ENCODE measurements at places on chromosomes 2 and 18. TPM values are rescaled to one million over a fixed set of nuclear protein-coding genes. Genes with fewer than 3 reads are reported as not detected.

Gene PROKR1
- 0.14 TPM for total RNA-seq

Gene TMEM200C
- total RNA-seq, result 0.92 TPM

Gene SLC38A11
- total RNA-seq, result not detected

Gene CD207
- total RNA-seq, result not detected

Gene ATF2
- total RNA-seq, result 22.6 TPM

Gene CPLX4
- total RNA-seq, result not detected

Gene CNTNAP5
- not detected for total RNA-seq

Gene ZNF396
- 0.29 TPM for total RNA-seq

Gene ALK
- total RNA-seq, result not detected

Gene PSMA8
- not detected for total RNA-seq

Gene RAB17
- total RNA-seq, result 6.1 TPM

Gene VAMP5
- total RNA-seq, result 25.0 TPM

Gene IL1RN
- total RNA-seq, result 0.29 TPM

Gene FHOD3
- total RNA-seq, result 28.4 TPM

Gene CCDC68
- total RNA-seq, result 2.7 TPM

Gene TUBA3E
- total RNA-seq, result not detected

Gene DPYSL5
- 0.63 TPM for total RNA-seq

Gene CCBE1
- 3.3 TPM for total RNA-seq

Gene CSRNP3
- 1.6 TPM for total RNA-seq

Gene NTSR2
- total RNA-seq, result not detected

Gene GREB1L
- total RNA-seq, result 6.2 TPM

Gene MAP3K2
- 17.6 TPM for total RNA-seq

Gene LTBP1
- 43.9 TPM for total RNA-seq

Gene FEV
- total RNA-seq, result not detected

Gene LRRTM1
- 2.0 TPM for total RNA-seq

Gene SIX3
- total RNA-seq, result not detected

Gene PCBP1
- total RNA-seq, result 100 TPM

Gene IL1F10
- not detected for total RNA-seq

Gene GALNT13
- total RNA-seq, result 0.52 TPM

Gene TMEM247
- total RNA-seq, result not detected

Gene CFAP210
- total RNA-seq, result not detected

Gene LRRFIP1
- 81.9 TPM for total RNA-seq

Gene HRH4
- total RNA-seq, result 0.12 TPM

Gene NOL4
- total RNA-seq, result 0.07 TPM

Gene NPHP1
- 5.3 TPM for total RNA-seq

Gene ALPP
- not detected for total RNA-seq

Gene CD8A
- not detected for total RNA-seq

Gene SLC4A5
- total RNA-seq, result 0.14 TPM

Gene GCC2
- 25.8 TPM for total RNA-seq

Gene PAPOLG
- 12.6 TPM for total RNA-seq

Gene CHRNA1
- total RNA-seq, result not detected

Gene USP34
- 54.1 TPM for total RNA-seq

Gene IGFBP2
- total RNA-seq, result 423 TPM

Gene UGT1A4
- 0.07 TPM for total RNA-seq
